ENCODE measurements at places on chromosomes 5 and 9.
A peak's percentile ranks its signal among the peaks of the same experiment; 100 is the strongest.

- DNase-seq, result no peak
These were observed 57.8 kb upstream of the LIFR start for GRCh38 chr5:38613992-38614836.

GRCh38 chr9:122110100-122110833 is 17.2 kb upstream of the TTLL11 start:
- DNase-seq, result no peak

DNA sequence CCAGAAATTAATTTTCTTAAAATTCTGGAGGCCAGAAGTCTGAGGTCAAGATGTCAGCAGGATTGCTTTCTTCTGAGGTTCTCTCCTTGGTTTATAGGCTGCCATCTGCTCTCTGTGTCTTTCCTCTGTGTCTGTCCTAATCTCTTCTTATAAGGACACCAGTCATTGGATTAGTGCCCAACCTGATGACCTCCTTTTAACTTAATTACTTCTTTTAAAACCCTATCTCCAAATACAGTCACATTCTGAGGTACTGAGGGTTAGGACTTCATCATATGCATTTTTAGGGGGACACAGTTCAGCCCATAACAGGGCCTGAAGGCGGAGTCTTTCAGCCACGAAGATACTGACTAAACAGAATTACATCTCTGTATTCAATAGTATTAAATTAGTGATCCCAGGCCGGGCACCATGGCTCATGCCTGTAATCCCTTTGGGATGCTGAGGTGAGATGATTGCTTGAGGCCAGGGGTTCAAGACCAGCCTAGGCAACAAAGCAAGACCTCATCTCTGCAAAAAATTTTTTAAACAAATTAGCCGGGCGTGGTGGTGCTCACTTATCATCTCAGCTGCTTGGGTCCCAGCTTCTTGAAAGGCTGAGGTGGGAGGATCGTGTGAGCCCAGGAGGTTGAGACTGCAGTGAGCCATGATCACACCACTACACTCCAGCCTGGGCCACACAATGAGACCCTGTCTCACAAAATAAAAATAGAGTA is 5.9 kb upstream of the RPS6 start:
- DNase-seq, result no peak

DNA sequence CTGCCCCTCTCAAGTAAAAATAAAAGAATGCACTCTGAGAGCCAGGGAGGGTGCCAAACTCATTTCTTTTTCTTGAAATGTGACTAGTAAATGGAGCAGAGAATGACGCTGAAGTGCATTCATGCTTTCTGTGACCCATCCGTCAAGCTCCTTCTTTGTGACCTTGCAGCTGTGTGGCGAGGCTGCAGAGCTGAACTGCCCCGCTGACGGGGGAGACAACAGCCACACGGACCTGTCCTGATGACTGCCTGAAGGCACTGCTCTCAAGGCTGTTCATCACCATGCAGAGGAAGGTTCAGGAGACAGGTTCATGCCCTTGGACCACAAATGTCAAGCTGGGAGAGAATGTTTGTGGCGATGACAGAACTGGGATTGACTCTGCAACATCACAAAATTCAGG is 21.0 kb upstream of the RASGEF1C start:
- DNase-seq, result no peak

- DNase-seq, result no peak
These were observed 56.8 kb downstream of the FGF10 start for GRCh38 chr5:44332285-44332971.

DNA sequence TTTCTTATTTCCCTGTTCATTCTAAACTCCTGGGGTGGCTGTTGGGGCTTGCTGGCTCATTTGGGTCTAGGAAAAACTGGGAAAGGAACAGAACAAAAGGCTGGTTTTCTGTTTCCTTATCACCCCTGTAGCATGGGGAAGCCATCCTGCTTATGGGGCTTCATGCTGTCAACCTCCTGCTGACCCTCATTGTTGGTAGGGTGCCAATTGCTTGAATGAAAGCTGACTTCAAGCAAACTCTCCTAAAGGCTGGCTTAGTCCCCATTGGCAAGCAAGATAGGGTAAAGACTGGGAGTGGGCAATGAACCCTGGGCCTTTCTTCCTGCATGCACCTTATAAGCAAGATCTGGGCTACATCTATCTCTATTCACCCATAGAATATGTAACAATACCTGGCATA is 511.6 kb downstream of the DMAC1 start:
- DNase-seq, result no peak

DNA sequence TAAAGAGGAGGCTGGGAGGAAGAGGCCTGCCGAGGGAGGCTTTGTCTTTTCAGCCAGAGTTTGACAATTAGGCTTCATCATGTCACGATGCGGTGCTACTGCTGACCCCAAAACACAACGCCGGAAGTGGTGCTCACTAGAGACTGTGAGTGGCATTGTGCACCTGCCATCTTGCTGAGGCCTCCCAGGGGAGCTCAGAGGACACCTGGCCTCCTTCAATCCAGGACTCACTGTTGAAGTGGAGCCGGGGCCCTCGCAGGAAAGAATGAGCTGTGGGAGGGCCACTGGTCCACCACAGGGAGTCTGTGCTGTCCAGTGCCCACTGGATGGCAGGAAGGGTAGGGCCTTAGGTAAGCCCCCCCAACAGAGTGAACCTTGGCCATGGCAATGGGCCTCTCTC is 12.7 kb upstream of the SLC25A48 start:
- peak; percentile 44 for DNase-seq

GRCh38 chr5:131221888-131222287 is 42.0 kb upstream of the CDC42SE2 start:
- no peak for DNase-seq

DNA sequence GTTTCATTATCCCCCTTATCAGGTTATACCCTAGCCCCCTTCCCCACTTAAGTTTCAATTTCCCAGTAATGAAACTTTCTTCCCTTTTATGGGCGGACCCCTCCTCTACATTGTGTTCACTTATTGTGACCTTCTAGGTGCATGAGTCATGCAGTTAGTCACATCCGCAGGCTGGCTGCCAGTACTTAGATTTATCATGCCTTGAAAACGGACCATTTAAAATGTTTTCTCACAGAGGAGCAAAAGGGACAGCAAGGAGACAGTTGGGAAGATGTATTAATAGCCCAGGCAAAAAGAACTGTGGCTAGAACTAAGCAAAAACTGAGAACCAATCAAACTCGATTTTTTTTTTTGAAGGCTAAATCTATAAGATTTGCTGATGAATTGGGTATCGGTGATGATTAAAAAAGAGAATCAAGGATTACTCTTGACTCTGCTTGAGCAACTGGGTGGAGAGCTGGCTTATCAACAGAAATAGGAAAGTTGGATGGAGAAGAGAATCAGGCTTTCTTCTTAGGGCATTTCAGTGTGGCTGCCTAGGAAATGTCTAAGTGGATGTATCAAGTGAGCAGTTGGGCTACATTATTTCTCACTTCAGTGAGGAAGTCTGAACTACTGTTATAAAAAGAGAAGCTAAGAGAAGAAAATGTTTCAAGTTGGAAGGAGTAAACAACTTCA is 615.0 kb downstream of the HINT1 start:
- no peak for DNase-seq

DNA sequence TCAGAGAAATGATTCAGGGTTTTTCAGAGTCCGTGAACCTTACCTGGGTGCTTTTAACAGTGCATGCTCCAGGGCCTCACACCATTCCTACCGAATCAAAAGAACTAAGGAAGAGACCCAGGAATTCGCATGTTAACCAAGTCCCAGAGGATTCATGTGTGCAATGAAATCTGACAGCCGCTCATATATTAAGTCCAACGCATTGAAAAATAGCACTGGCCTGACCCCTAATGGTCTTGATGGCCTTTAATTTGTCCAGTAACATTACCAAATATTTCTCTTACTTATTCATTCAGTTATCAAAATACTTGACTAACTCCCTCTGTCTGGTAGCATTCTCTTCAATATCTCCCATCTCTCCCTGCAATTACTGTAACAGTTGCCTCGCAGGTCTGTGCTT is 55.0 kb upstream of the MARCHF11 start:
- DNase-seq, result no peak

GRCh38 chr5:140224658-140225057 is 49.7 kb downstream of the CYSTM1 start:
- DNase-seq, result no peak

DNA sequence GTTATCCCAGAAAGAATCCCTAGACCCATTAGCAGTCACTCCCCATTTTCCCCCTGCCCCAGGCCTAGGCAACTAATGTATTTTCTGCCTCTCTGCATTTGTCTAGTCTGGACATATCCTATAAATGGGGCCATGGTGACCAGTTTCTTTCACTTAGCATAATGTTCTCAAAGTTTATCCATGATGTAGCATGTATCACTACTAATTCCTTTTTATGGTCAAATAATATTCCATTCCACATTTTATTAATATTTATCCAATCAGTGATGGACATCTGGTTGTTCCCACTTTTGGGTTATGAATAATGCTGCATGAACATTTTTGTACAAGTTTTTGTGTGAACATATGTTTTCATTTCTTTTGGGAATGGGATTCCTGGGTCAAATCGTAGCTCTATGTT is 1.5 kb downstream of the FCHO2 start:
- no peak for DNase-seq

GRCh38 chr9:107530679-107531078 is 41.1 kb upstream of the KLF4 start:
- no peak for DNase-seq

DNA sequence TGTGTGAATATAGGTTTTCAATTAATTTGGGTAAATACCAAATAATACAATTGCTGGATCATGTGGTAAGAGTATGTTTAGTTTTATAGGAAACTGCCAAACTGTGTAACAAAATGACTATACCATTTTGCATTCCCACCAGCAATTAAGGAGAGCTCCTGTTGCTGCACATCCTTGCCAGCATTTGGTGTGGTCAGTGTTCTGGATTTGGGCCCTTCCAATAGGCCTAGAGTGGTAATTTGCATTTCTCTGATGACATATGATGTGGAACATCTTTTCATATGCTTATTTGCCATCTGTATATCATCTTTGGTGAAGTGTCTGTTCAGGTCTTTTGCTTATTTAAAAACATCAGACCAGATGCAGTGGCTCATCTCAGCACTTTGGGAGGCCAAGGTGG is 11.6 kb upstream of the RFK start:
- DNase-seq, result no peak

DNA sequence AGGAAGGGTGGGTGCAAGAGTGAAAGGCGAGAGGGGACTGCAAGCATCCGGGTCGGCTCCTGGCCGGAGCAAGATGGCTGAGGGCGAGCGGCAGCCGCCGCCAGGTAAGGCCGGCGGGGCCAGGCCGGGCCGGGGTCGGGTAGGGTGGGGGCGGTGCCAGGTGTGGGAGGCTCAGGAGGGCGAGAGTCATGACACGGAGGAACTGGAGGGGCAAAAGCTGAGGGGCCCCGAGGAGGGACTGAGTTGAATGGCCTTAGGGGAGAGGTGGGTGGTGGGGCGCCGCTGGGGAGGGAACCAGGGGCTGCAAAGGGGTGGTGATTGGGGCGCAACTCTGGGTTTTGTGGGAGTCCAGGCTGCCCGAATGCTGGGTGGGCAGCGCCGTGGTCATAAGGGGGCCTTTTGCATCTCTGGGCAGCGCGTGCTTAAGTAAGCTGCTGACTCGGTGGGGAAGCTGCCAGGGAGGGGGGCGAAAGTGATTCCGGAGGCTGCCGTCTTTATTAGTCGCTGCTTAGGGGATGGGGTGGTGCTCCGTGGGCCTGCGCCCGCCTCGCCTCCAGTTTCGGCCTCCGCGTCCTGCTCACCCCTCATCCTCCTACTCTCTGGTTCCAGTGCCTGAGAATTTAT is 425 bp downstream of the PTPA start:
- DNase-seq, result no peak

GRCh38 chr9:68708513-68708912 is 3.5 kb downstream of the PIP5K1B start:
- no peak for DNase-seq

DNA sequence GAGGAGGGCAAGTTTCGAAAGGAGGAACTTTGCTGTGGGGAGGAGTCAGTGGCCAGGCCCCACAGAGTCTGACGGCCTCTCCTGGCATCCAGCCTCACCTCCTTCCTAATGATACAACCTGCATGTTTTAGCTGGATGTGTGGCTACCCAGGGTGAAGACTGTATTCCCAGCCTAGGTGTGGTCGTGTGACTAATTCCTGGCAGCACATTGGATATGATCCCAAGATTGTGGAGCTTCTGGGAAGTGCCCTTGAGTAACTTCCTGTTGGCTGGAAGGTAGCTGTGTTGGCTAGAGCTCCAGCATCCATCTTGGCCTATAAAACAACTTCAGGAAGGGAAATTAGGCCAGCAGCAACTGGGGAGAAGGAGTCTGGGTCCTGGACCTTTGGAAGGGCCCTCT is 19.0 kb upstream of the LPCAT1 start:
- no peak for DNase-seq

GRCh38 chr5:109016300-109016699 is 268.6 kb downstream of the FER start:
- DNase-seq, result no peak

- peak; percentile 84 for DNase-seq
These were observed 149.1 kb upstream of the KLF4 start for GRCh38 chr9:107638521-107639310.

- DNase-seq, result no peak
These were observed 47.1 kb upstream of the MATR3 start for GRCh38 chr5:139246394-139246793.

Measured in posterior vena cava (tissue), 2 donors.